ENCODE measurements at places on chromosomes 12 and 14.

DNA sequence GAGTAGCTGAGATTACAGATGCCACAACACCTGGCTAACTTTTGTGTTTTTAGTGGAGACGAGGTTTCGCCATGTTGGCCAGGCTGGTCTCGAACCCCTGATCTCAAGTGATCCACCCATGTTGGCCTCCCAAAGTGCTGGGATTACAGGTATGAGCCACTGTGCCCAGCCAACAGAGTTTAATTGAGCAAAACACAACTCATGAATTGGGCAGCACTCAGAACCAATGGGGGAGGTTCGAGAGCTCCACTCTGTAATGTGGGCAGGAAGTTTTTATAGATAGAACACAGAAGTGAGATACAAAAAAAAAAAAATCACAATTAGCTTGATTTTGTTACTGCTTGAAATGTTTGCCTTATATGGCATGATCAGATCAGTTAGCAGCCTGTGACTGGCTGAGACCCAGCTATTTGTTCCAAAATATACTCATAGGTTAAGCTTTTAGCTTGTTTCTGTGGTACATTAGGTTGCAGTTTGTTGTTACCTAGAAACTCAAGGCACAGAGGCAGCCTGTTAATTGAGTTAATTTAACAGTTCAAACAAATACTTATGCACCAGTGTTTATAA lies 1.4 kb upstream of the P2RX2 start:
- DNase-seq = no peak

GRCh38 chr12:95633732-95634465 lies 82.6 kb upstream of the USP44 start:
- no peak for DNase-seq

DNA sequence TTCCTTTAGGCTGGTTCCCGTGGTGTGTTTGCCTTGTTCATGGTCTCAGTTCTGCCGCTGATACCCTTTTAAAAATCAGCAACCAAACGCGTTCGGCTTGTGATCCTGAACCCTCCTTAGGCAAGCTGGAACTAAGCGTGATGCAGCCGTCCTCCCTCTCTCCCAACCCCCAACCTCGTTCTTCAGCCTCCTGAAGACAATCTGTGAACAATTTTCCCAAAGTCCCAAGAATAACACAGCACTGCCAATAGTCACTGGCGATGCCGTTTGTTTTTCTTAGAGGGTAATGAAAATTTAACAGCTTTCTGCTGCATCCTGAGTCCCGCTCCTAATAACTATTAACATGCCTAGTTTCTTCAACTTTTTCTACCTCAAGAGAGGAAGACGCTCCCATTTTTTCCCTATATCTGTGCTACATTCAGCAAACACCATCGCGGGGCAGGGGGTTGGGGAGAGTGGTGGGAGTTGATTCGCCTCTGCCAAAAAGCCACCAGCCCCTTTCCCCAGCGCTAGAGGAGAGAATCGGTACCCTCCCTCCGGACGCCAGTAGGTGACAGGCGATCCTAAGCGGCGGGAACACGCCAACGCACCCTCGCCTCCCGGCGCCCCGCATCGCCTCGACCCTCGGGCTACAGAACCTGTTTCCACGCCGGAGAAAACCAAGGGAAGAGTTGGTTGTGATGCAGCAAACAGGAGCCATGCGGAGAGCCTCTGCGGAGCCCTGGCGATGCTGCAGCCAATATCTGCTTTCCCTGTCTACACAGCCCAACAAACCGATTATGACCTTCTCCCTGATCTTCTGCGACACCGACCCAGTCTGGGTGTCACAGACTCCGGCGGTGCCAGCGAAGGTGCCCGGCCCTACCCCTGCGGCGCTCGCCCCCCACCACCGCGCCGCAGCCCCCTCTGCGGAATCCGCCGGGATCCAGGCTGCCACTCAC lies 752 bp downstream of the PRICKLE1 start:
- DNase-seq = no peak

DNA sequence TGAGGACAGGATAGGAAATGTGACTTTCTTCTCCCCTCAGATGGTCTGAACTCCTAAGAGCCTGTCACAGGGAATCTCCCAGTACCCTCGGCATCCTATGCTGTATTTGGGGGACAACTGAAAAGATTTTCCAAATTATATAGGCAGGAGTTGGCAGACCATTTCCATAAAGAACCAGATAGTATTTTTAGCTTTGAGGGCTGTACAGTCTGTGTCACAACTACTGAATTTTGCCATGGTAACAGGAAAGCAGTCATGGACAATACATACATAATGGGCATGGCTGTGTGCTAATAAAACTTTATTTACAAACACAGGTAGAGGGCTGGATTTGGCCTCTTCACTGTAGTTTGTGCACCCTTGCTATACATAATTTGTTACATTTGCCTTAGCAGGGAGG lies 30.4 kb upstream of the TMEM132C start:
- DNase-seq = no peak

DNA sequence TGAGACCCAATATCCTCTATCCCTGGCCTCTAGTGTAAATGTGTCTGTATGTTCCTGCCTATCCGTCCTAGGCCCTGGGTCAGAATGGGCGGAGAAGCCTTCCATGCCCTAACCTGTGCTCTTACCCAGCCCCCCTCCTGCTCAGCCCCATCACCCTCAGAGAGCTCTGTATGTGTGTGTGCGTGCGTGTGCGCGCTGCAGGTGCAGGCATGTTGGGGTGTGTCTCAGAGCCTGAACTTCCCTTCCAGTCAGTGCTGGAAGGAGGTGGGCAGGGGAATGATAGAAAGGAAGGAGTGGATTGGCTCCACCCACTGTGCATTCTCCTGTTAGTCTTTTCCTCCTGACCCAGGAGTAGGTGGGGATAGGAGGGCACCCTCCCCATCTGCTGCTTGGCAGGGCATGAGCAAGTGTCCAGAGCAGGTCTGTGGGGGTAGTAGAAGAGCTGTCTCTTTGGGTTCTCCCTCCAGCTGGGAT lies 7.2 kb downstream of the NAB2 start:
- DNase-seq = peak; percentile 96

DNA sequence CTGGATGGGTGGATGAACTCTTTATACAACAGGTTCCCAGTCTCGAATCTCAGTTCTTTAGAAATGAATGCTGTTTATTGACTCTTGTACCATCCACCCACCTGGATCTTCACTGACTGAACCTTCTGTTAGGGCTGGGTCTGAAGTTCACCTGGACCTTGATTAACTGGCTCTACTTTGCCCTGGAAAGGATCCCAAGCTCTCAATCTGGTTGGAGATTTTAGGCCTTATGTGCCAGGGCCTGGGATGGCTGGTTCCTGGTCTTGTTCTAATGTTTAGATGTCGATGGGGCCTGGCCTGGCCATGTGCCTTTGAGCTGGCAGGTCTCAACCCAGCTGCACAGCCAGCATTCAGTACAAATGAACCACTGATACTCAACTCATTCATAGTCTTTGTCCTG lies 76.5 kb upstream of the MED13L start:
- DNase-seq = no peak

- DNase-seq = no peak
These were observed 230.0 kb downstream of the TMEM132D start for GRCh38 chr12:129673806-129674205.

- no peak for DNase-seq
These were observed at the start of gene PRIMA1 for GRCh38 chr14:93788293-93788542. PRIMA1 (minus strand) TSS chr14:93788485; CDS start chr14:93787718, 767 bp downstream.

GRCh38 chr14:38039496-38039895 lies 168.2 kb upstream of the SSTR1 start:
- no peak for DNase-seq

GRCh38 chr12:913919-914698 lies 35.4 kb downstream of the RAD52 start:
- peak; percentile 97 for DNase-seq

GRCh38 chr12:76704693-76705092 lies 59.2 kb upstream of the ZDHHC17 start:
- no peak for DNase-seq

- DNase-seq = peak; percentile 77
These were observed 22.8 kb downstream of the CEP170B start for GRCh38 chr14:104887623-104888488.

GRCh38 chr12:124399622-124400021 lies 104.7 kb downstream of the RFLNA start:
- DNase-seq = no peak

GRCh38 chr12:14842315-14842714 lies 1.0 kb downstream of the ART4 start:
- no peak for DNase-seq

DNA sequence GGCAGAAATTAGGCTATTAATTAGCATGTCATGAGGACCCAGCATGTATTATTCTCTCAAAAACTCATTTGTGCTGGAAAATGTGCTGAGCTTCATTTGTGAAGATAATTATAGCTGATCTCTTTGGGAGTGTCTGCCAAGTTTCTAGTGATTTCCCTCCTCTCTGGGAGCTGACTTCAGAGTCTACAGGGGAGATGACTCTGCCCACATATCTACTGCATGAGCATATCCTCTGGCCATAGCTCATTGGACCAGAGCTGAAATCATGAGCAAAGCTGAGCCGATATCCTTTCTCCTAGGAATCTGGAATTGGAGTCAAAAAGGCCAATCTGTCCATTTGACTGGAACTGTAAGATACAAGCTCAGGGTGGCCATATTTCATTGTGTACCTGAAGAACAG lies 5.9 kb downstream of the CCDC198 start:
- no peak for DNase-seq

DNA sequence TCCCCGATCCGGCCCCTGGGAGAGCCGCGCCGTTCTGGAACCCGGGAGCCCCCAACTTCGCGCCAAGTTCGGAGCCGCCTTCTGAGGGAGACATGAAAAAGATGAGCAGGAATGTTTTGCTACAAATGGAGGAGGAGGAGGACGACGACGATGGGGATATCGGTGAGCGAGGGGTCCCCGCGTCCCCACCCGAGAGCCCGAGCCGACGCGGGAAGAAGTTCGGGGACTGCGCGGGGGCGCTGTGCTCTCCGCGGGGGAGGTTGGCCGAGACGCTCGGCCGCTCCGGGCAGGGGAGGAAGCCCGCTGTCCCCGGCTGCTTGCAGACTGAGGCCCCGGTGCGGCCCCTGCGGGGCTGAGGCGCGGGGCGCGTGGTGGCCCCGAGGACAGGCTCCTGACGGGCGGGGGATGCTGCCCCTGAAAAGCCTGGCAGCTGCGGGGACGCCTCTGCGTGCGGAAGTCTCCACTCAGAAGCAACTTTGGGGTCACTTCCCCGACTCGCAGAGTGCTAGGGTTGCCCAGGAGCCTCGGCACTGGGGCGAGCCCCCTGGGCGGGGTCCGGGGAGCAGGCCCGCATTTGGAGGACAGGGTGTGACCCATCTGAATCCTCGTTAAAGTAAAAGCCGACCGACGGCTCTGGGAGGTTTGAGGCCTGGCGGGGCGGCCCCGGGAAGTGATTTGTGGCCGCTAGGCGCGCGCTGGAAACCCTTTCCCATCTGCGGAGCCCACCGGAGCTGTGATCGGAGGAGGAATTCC lies 511 bp downstream of the ANO6 start:
- no peak for DNase-seq

DNA sequence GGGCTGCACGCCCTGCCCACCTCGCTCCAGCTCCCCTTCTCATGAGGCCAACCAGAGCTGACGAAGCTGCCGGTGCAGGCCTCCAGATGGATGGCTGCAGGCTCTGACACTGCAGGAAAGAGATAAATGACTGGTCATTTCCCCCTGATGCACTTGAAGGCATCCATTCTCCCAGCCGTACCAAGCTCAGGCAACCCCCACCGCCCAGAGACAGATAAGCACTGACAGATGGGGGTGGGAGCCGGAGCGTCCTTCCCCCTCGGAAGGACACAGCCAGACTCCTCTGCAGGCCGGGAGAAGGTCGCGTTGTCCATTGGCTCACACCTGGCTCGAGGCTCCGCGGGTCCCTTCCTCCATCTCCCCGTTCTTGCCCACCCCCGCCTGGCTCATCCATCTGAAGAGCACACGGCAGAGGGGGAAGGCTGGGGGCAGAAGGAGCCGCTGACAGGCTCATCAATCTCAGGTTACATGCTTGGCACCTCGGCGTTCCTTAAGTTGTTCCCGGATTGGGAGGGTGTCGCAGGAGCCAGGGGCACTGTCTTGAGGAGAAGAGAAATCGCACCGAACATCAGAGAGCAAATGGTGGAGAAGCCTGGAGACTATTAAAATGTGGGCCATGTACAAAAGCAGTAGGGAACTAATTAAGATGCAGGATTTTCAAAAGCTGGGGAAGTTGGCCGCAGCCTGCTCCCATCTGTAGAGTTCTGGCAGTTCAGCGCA lies 151.6 kb downstream of the DPF3 start:
- no peak for DNase-seq

- DNase-seq = no peak
These were observed 30.3 kb upstream of the SMOC1 start for GRCh38 chr14:69848903-69849391.

DNA sequence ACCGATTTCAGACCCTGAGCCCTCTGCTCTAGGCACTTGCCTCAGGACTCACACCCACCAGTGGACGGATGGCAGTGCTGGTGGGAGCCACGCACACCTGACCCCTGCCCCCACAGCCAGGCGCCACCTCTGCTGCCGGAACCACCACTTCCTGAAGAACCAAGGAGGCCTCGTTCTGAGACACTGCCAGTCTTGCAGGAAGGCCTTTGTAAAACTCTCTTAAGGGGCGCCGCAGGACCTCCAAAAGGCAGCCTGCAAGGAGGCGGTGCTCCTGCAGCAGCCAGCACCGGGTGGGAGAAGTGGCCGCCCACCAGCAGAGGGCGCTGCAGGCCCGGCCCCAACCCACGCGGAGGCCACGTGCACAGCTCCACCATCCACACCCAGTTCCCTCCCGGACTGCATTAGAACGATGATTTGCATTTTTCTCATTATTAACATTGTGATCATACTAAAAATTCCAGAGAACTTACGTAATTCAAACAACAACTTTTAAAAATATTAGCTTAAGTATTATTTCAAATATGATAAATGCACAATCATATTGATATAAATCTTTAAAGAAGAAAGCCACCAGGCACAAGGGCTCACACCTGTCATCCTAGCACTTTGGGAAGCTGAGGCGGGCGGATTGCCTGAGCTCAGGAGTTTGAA lies 12.8 kb downstream of the STX2 start:
- DNase-seq = no peak

DNA sequence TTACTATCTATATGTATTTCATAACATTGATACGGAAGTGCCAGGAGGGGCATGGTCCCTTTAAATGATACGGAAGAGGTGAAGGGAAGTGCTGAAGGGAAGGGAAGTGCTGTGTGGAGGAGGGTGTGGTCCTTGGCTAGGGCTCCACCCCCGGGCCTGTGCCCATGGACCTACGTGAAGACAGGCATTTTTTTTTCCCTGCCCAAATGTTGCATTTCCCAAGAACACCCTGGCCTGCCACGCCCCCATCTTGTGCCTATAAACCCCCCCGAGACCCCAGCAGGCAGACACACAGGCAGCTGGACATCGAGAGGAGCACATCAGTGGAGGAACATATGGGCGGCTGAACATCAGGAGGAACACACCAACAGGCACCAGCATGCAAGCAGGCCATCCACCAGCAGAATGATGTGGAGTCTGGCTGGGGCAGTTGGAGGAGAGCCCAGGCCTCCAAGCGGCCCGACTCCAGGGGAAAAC lies 134.1 kb downstream of the SLC41A2 start:
- no peak for DNase-seq

DNA sequence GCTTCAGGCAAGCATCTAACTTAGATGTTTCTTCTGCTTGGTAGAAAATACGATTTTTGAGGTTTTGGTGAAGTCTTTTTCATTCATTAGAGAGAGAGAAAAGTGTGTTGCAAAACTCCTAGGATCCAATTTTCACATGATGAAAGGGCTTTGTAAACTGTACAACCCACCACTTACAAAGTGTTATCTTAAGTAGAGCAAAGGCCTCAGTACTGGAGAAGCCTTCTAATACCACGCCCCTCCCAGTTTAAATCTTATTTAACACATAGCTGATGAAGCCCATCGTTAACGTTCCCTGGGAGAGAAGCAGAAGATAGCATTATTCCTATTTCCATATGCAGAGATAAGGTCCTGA lies 869 bp downstream of the APOLD1 start:
- no peak for DNase-seq

All from RWPE2 (cell line).